Epithelial cell of proximal tubule (primary cell): ENCODE measurements at places on chromosomes 12 and 14.

DNA sequence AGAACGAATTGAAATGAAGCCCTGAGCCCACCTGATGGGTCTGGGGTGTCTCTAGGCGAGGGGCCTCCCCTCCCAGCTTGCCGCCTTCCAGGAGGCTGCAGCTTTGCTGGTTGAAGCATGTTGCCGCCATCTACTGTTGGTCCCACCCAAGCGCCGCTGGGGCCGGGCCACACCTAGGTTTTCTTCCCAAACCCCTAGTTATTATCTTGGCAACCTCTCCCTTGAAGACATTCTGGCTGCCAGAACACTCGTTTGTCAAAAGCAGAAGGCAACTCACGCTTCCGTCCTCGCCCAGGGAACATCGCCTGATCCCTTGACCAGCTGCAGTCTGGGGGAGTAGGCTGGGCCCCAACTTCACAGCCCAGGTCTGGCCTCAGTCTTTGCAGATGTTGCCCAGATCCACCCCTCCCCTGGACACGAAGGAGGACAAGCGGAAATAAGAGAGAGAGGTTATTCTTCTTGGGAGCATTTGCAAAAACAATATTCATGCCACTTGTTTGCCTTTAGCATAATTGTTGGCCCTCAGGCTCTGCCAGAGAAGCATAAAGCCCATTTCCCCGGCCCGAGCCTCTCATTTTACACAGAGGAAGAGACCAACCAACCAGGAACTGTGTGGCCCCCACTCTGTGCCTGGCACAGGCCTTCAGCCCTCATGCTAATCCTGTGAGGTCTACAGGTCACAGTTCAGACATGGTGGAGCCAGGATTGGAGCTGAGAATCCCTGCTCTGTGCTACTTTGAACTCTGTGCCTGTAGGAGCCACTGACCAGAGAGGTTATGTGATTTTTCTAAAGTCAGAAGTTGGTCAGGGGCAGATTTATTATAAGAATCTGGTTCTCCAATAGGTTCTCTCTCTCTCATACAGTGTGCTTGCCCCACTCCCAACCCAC lies 6.8 kb downstream of the EMP1 start:
- no peak for DNase-seq

- no peak for DNase-seq
Measured at GRCh38 chr12:32024884-32025592, 65.8 kb downstream of the RESF1 start.

GRCh38 chr14:96249029-96249428 lies 7.0 kb upstream of the BDKRB1 start:
- DNase-seq: no peak

DNA sequence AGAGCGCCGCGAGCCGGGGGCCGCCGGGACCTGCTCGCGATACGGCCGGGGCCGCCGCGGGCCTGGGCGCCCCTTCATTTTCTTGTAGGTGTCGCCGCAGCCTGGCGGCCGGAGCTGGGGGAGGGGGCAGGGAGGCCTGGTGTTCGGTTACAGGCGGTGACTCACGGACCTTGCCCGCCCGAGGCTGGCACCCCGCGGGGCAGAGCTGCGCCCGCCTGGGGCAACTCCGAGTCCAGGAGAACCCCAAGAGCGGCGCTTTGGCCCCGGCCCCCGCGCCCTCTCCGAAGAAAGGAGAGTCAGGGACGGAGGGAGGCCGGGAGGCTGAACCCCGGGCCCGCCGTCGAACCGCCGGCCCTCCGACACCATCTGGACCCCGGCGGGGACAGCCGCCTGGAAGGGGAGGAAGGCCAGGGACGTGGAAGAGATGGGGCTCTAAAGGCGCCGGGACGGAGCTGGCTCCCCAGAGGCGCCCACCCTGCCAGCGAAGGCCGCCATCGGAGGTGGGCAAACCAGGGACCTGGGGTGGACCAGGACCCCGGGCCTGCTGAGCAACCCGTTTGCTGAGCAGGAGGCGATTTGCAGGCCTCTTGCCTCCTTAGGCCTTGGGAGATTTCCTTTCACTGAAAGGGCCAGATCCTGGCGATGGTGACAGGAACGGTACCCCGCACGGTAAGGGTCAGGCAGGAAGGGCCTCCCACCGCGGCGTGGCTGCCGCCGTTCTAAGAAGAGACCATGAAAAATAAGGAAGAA lies 843 bp upstream of the NUAK1 start:
- DNase-seq: no peak

- DNase-seq: no peak
Measured at GRCh38 chr12:31751085-31751484, 22.3 kb upstream of the AMN1 start.

- peak; percentile 99 for DNase-seq
Measured at GRCh38 chr12:63917864-63918799, 73.6 kb downstream of the SRGAP1 start.

- DNase-seq: no peak
Measured at GRCh38 chr14:93114713-93115068, 1.0 kb downstream of the ITPK1 start.

- DNase-seq: no peak
Measured at GRCh38 chr12:78636231-78636855, 228.2 kb upstream of the SYT1 start.

DNA sequence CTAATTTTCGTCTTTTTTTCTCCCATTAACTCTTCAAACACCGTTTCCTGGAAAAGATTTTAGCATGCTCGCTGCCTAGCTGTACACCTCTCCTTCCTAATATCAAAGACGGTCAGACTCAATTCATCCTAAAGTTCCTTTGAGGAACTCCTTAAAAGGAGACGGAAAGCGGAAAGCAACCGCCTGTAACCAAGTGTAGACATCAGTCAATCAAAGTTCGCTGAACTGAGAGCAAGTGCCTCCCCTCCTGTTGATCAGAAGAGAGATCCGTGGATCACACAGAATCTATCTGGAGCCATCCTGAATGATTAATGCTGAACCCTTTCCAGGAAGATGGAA lies 412 bp upstream of the TEP1 start:
- DNase-seq: no peak

- no peak for DNase-seq
Measured at GRCh38 chr12:6540181-6540877, 6.0 kb downstream of the GAPDH start.

GRCh38 chr12:123942238-123942653 lies 30.4 kb downstream of the CCDC92 start:
- DNase-seq: no peak

- no peak for DNase-seq
Measured at GRCh38 chr12:89309815-89310214, 42.5 kb downstream of the DUSP6 start.

- no peak for DNase-seq
Measured at GRCh38 chr14:87785897-87786296, 207.1 kb downstream of the GALC start.

GRCh38 chr14:104802394-104803184 lies 1.7 kb downstream of the ZBTB42 start:
- DNase-seq: no peak

DNA sequence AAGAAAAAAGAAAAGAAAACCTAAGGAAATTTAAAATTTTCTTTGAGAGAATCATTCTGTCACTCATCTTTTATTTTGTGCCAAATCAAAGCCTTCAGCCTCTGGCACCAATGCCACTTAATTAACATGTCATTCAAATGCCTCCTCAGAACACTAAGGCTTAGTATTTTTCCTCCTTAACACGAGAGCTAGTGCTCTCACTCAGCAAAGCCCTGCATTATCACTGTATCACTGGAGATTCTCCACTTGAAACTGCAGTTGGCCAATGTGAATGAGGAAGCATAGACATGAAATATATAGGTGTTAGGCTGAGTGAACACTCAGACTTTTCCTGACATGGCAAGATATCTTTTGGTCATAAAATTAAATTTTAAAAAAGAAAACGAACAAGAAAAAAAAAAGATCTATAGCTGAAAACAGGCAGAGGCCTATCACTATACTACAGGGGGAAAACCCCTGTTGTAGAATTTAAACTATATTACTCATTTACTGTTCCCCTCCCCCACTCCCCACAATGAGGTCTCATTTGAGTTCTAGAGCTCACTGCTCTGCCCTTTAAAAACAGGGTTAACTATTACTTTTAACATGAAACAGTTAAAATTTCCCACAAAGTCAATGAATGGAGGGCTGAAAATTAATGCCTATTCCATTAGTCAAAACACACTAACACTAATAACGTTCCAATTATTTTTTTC lies 5.1 kb downstream of the MBIP start:
- DNase-seq: no peak

GRCh38 chr12:13273850-13274249 lies 77.3 kb downstream of the EMP1 start:
- DNase-seq: no peak

GRCh38 chr14:105072381-105072861 lies 7.2 kb upstream of the GPR132 start:
- DNase-seq: no peak

DNA sequence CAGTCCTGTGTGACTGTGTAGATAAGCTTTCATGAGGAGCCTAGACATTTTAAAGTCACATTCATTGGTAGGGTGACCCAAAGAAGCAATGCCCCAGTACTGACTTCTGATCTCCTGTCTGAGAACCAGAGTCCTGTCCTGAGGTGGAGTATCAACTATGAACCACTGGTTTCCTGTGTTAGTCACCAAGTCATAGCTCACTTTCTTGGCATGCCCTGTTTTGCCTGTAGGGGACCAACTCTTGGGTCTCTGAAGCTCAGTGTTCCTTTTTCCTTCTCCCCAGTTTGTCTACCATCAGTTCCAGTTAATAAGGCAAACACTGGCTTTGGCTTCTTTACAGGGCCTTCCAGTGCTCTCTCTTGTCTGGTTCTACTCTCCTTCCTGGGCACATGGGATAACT lies 97.4 kb downstream of the C12orf75 start:
- DNase-seq: no peak

GRCh38 chr14:73887694-73888459 lies 1.2 kb downstream of the ZNF410 start:
- DNase-seq: no peak

DNA sequence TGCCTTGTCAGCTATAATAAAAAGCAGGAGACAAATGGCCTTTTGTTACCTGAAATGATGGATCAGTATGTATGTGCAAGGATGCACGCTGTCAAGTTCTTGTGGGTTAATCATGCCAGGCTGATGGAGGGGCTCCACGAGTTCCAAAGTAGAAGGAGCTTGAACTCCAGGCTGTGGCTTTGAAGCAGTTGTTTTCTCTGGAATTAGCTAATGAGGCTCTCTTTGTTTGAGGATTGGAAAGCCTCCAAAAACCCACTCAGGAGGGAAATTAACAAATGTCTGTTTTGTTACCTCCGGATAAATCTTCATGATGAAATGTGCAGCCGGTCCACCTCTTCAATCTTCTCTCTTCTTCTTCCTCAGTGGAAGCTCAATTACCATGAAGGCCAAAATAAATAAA lies 605.5 kb downstream of the DIO2 start:
- no peak for DNase-seq

DNA sequence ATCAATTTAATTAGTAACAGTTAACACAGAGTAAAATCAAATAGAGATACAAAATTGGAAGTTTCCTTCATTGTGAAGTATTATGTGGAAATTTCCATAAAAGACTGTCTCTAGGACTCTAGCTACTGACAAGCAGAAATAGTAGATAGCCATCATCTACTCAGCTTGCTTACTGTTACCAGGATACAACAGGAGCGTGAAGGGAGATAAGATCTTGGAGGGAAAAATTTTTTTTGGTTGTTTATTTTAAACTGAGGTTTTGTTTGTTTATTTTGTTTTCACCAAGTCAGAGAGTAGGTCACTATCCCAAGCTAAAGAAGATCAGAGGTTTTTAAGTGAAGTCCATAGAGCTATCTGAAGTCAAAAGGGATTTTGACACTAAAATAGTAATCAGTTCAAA lies 861.3 kb upstream of the MGAT4C start:
- DNase-seq: no peak

GRCh38 chr12:1509413-1510052 lies 84.8 kb downstream of the FBXL14 start:
- DNase-seq: no peak

DNA sequence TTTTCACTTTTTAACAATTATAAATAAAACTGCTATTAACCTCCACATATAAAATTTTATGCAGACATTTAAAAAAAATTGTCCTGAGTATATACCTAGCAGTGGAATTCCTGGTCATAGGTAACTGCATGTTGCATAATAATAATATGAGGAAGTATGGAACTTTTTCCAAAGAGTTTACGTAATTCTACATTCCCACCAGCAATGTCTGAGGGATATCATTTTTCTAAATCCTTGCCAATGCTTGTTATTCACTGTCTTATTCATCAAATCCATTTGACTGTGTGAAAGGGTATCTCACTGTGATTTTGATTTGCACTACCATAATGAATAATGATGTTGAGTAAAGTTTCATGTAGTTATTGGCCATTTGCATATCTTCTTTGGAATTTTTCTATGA lies 393.8 kb downstream of the LRFN5 start:
- no peak for DNase-seq

GRCh38 chr14:94469261-94469660 lies 6.7 kb downstream of the SERPINA9 start:
- no peak for DNase-seq

GRCh38 chr12:66482351-66483203 lies 180.3 kb downstream of the HELB start:
- no peak for DNase-seq

- DNase-seq: no peak
Measured at GRCh38 chr14:98926146-98926545, 345.9 kb downstream of the BCL11B start.

GRCh38 chr12:24921251-24922038 lies 27.5 kb downstream of the BCAT1 start:
- no peak for DNase-seq

- DNase-seq: no peak
Measured at GRCh38 chr12:6231359-6232268, 31.4 kb downstream of the CD9 start.

- DNase-seq: no peak
Measured at GRCh38 chr12:131441060-131441396, 269.9 kb upstream of the SFSWAP start.

- no peak for DNase-seq
Measured at GRCh38 chr14:99852578-99852977, 59.4 kb downstream of the EML1 start.

DNA sequence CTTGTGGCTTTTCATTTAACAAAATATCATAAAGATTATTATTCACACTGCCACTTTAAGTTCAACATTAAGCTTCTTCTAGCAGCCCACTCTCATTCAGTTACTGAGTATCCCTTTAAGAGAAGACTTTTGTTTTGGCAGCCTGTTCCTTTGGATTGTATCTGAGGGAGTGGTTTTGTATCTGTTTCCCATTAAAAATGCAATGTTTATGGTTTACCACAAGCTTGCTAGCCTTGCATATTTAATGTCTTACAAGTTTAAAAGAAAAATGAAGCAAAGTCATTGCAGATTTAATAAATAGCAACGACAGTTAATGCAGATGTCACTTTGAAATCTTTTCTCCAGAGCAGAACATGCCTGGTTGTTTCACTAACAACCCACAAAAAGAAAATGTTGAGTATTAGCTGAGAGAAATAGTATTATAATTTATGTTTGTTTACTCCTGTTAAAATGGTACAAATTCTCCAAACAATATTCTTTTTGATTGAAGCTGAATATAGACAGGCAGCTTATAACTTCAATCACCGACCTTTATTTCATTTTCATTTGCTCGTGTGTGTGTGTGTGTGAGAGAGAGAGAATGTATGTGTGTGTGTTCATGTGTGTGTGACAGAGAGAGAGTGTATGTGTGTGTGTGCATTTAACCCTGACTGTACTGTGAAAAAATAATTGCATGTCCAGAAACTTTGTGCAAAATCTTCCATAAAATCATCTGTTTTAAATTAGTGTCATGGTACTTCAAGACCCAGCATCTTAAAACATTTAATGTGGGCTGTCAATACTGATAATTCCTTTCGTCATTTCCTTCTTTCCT lies 1.8 kb downstream of the DCN start:
- no peak for DNase-seq
